Effector CD4-positive, alpha-beta T cell (primary cell): ENCODE measurements at places on chromosomes 12 and 14.

GRCh38 chr14:62409626-62410300, 635.5 kb downstream of the KCNH5 start:
- no peak for DNase-seq

- DNase-seq: no peak
These were observed 869 bp downstream of the APOLD1 start for GRCh38 chr12:12786351-12786705.

GRCh38 chr14:77353469-77354141, 23.3 kb downstream of the TMED8 start:
- DNase-seq: no peak

DNA sequence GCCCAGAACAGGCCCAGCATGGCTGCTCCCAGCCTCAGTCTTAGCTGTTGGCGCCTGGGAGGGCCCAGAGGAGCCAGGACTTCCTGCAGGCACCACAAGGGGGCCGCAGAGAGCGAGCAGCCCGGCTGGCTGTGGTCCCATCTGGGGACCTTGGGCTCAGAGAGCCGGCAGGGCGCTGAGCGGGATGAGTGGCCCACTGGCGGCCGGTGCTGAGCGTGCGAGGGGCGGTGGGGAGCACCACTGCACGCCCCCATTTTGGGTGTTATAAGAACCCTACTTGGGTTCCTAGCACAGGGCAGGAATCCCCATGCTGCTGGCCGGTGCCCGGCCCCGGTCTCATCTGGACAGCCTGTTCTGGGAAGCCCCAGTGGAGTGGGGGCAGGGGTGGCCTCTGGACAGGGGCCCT, 25.9 kb upstream of the CRIP2 start:
- peak; percentile 60 for DNase-seq

- no peak for DNase-seq
These were observed 144.7 kb downstream of the SMOC1 start for GRCh38 chr14:70023871-70024270.

DNA sequence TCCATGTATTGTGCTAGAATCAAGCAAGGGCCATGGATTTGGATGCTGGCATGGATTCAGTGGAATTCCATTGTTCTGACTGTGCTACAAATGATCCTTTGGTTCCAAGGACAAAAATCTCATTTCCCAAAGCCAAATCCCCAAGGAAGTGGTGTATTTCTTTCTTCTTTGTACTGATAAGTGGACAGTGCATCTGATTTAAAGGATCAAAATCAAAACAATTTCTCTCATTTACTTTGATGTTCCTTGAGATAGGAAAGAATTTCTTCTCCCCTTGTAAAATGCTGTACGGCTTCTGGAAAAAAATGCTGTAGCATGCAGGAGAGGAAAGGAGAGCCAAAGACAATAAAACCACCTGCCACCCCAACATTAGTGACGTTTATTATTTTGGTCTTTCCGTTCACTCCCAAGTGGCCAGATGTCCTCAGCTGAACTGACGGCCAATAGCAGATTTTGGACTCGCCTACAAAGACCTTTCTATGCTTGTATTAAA, 185.7 kb downstream of the PRKD1 start:
- DNase-seq: no peak

GRCh38 chr12:2693244-2693860, 101.4 kb upstream of the FKBP4 start:
- no peak for DNase-seq

- DNase-seq: no peak
These were observed 3.3 kb upstream of the CHURC1 start for GRCh38 chr14:64910847-64911495.

- no peak for DNase-seq
These were observed 84.6 kb upstream of the CCDC196 start for GRCh38 chr14:66401449-66402095.

DNA sequence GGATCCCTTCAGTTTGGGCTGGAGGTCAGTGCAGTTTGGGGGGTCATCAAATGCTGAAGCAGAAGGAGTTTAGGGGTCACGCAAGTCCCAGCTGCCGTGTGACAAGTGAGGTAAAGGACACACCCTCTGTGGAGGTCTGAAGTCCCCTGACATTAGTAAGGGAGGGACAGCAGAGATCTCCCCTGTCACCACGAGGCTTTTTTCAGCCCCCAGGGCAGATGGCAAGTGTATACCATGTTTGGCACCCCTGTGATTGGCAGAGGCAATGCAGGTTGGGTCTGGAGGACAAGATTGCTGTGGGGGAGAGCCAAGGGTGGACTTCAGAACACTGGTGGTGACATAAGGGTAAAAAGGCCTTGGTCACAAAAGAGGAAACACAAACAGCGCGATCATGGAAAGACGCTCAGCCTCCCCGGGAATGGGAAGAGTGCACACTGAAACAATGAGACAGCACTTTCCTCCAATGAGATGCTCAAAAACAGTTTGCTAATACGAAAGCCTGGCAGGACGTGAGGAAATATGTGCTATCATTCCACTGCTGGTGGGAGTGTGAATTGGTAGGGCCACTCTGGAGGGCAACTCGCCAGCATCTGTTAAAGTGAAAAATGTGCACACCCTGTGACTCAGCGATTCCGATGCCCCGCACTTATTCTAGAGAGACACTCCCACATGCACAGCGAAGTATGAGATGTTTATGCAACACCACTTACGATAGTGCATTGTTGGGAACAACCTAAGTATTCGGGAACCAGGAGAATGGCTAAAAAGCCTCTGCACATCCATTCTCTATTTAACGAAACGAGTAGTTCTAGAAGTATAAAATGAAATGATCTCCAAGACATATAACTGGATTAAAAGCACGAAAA, 14.4 kb upstream of the CD27 start:
- DNase-seq: no peak

DNA sequence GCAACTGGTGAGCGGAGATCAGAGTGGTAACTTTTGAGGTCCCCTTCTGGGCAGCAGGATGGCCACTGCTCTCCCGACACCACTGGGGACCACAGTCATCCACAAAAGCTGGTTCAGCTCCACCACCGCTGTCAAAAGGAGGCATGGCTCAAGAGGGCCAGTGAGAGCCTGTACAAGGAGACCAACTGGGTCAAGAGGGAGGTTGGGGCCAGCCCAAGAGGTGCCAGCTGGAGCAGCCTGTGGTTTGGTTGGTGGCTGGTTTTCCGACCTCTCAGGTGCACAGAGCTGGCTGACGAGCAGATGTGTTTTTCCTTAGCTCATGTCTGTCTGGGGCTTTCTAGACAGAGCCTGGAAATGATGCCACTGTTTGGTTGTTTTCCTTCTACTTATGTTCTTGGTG, 60.1 kb downstream of the ERH start:
- DNase-seq: no peak

DNA sequence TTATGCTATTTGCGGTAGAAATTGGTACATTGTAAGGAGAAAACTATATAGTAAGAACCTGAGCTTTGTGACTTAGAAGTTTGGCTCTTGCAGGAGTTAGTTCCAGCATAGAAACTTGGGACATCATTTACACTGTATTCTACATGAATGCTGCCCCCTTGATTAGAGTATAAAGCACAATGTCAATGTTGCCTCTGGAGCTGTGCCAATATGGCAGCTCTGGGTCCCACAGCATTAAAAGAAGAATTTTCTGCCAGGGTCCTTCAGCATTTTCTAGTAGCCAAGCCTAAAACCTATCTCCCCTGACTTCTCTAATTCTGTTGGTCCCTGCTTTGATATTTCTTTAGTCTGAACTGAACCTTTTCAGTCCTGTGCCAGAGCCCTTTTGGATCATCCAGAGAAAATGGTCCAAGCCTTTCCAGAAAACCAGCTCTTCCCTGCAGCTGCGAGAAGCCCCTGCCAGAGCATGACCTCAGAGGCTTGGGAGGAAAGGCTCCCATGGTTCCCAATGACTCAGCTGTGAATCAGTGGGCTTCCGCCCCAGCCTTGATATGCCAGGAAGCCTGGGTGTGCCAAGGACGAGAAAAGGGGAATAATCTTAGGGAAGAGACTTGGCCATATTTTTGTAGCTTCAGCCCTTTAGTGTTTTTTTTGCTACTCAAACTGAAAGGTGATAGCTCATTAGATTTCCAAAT, 43.2 kb downstream of the PLEKHG7 start:
- DNase-seq: no peak

GRCh38 chr14:64391113-64391725, 3.1 kb downstream of the MTHFD1 start:
- no peak for DNase-seq

DNA sequence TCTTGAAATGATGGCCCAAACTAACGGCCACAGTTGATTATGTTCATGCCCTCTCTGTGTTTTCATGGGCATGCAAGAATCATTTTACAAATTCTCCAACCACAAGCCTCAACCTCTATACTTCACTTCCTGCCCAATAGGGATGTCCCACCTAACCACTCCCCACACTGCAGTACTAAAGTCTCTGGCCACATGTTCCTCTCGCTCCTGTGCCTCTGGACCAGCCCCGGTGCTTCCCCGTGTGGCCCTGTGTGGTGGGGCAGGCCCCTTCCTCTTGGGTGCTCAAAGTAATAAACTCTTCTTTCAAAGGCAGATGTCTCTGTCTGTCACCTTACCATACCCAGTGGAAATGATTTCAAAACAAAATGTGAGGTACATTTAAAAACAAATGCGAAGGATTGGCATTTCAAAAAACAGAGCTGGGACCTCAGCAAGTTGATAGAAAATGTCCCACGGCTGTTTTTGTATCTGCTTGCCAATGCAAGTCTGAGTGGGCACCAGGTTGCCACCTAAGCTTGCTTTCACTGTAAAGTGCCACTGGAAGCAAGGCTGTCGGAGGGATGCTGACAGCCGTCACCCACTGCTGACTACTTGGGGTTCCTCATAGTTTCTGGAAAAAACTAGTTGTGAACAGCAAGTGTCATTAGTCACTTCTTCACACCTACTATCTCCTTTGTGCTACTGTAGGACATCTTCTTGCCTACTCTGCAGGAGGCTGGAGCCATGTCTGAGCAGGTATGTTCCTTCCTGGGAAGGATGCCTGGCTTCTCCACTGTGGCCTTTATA, 8.2 kb upstream of the SERPINA11 start:
- no peak for DNase-seq

- DNase-seq: no peak
These were observed 18.0 kb upstream of the CATSPERB start for GRCh38 chr14:91749868-91750267.

GRCh38 chr14:22847661-22848341, 11.4 kb downstream of the MMP14 start:
- DNase-seq: no peak

GRCh38 chr12:15230751-15231150, 9.5 kb upstream of the RERG start:
- DNase-seq: no peak

- DNase-seq: no peak
These were observed 117.5 kb upstream of the EVL start for GRCh38 chr14:99947695-99948094.

- no peak for DNase-seq
These were observed 57.3 kb downstream of the DAD1 start for GRCh38 chr14:22531451-22532344.

DNA sequence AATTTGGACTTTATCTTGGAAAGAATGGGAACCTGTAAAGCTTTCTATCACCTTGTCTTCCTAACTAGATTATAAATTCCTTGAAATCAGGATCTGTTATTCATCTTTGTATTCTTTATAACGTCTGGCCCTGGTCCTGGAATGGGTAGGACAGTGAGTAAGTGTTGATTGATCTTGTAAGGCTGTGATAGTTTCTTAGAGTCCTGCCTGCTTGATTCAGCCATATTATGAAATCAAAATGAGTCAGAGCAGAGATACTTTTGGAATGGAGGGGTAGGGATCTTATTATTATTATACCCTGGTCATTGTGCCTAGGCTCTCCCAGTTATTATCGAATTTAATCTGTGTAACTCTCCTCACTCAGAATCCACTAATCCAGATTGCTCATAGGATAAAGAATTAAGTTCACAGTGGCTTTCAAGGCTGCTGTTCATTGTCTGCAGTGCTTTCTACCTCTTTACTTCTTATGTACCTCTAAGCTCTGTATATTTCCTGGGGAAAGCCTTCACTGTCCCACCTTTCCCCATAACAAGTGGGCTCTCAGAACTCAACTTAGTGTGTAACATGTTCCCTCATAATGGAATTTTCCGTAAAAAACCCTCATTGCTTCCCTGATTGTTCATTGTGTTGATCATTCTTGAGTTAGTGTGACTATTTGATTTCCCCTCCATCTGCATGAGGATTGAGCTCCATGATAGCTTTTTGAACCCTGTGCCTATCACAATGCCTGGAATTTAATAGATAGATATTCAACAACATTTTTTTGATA, 93.3 kb downstream of the DAAM1 start:
- no peak for DNase-seq

- DNase-seq: no peak
These were observed 94.2 kb downstream of the BORCS5 start for GRCh38 chr12:12451098-12451497.

DNA sequence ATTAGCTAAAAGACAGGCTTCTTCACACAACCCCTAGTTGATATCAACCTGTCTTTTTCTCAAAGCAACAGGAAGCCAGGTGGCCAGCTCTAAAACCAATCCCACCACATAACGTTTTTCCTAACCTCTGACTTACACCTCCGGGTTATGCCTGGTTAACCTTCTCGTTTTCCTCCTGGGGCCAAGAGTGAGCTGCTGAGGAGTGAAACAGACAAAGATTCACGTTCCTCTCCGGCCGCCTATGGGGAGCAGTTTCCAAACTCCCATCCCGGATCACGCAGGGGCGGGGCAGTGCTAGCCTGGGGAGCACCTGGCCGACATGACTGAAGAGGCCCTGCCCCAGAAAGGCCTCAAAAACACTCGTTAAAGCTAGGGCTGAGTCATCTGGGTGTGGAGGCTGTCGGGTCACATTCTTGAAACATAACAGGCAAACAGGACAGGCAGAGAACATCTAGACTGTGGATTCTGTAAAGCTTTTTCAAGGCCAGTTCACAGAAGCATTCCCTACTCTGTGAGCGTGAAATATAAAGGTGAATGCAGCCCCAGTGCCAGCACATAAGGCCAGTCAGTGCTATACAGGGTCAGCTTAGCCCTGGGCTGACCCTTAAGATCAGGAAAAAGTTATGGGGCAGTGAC, 25.9 kb upstream of the LGALS3 start:
- peak; percentile 39 for DNase-seq

DNA sequence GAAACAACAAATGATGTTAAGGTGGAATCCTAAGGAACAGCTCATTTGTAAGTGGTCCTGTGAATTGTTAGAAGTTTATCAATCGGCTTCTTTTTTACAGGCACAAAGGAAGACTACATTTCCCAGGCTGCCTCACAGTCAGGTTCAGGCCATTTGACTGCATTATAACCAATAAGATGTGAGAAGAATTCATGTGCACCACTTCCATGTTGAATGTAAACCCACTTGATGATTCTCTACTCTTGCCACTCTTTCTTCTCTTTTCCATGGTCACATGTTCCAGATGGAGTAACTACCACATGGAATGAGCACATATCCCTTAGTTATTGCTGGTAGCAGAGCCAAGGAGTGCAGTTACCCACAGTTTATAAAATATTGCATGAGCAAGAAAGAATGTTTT, 67.1 kb upstream of the GZMB start:
- no peak for DNase-seq
